ENCODE measurements at places on chromosomes 13 and 19. TPM values are rescaled to one million over a fixed set of nuclear protein-coding genes. Genes with fewer than 3 reads are reported as not detected.

CFAP97D2 gene
- total RNA-seq = not detected

RRAS gene
- total RNA-seq = 62.8 TPM

TEX26 gene
- total RNA-seq = not detected

ATP1A3 gene
- total RNA-seq = not detected

CDKN2D gene
- 12.6 TPM for total RNA-seq

TEKTIP1 gene
- total RNA-seq = not detected

MEDAG gene
- 34.4 TPM for total RNA-seq

ANKLE1 gene
- 0.57 TPM for total RNA-seq

HSPBP1 gene
- total RNA-seq = 41.1 TPM

ZNF776 gene
- 13.2 TPM for total RNA-seq

ZNF606 gene
- 18.4 TPM for total RNA-seq

CYP2S1 gene
- total RNA-seq = 12.2 TPM

LMTK3 gene
- total RNA-seq = not detected

PSG4 gene
- 2.8 TPM for total RNA-seq

TMEM91 gene
- total RNA-seq = 2.7 TPM

ATP5F1D gene
- 17.2 TPM for total RNA-seq

PIH1D1 gene
- 138 TPM for total RNA-seq

IGFL2 gene
- total RNA-seq = not detected

TNNT1 gene
- total RNA-seq = 2.8 TPM

ZNF675 gene
- total RNA-seq = 6.7 TPM

FPR2 gene
- total RNA-seq = not detected

CPAMD8 gene
- total RNA-seq = 0.57 TPM

CAMSAP3 gene
- total RNA-seq = not detected

CNFN gene
- total RNA-seq = not detected

XPO4 gene
- total RNA-seq = 16.2 TPM

TYROBP gene
- total RNA-seq = not detected

PRSS57 gene
- total RNA-seq = not detected
